Smooth muscle cell of the pulmonary artery (primary cell): ENCODE measurements at places on chromosomes 7 and 10. TPM values are rescaled to one million over a fixed set of nuclear protein-coding genes. Genes with fewer than 3 reads are reported as not detected.

OPALIN gene
- total RNA-seq = not detected in 2 replicates

CCDC172 gene
- total RNA-seq = not detected in 2 replicates

SLC29A4 gene
- total RNA-seq = 6.0 and 6.5 TPM in 2 replicates

SLIT1 gene
- total RNA-seq = 0.07 and 0.13 TPM in 2 replicates

FAM180A gene
- 51.3 and 119 TPM in 2 replicates for total RNA-seq

RADIL gene
- total RNA-seq = 0.13 and 2.0 TPM in 2 replicates

PDE6C gene
- total RNA-seq = not detected in 2 replicates

RASSF4 gene
- total RNA-seq = 6.2 and 14.2 TPM in 2 replicates

LIPM gene
- 0.10 and 0.13 TPM in 2 replicates for total RNA-seq

TRDMT1 gene
- 4.2 and 5.2 TPM in 2 replicates for total RNA-seq

COL13A1 gene
- 5.0 and 38.9 TPM in 2 replicates for total RNA-seq

TMEM72 gene
- total RNA-seq = not detected in 2 replicates

TIMM23 gene
- 44.8 and 50.4 TPM in 2 replicates for total RNA-seq

DLX6 gene
- 0.20 and 0.23 TPM in 2 replicates for total RNA-seq

PPP1R9A gene
- total RNA-seq = 0.07 and 0.78 TPM in 2 replicates

PHKG1 gene
- 1.3 and 1.8 TPM in 2 replicates for total RNA-seq

LHPP gene
- 10.7 and 11.1 TPM in 2 replicates for total RNA-seq

C10orf67 gene
- total RNA-seq = 0.20 TPM in 1 of 2 replicates, not detected in the other

HOXA5 gene
- 1.2 and 5.1 TPM in 2 replicates for total RNA-seq

CXCL12 gene
- 101 and 348 TPM in 2 replicates for total RNA-seq

FKBP6 gene
- total RNA-seq = not detected in 2 replicates

CRPPA gene
- total RNA-seq = 1.4 and 2.4 TPM in 2 replicates

GJD4 gene
- 0.10 TPM in 1 of 2 replicates, not detected in the other for total RNA-seq

STK32C gene
- total RNA-seq = 11.7 and 12.8 TPM in 2 replicates

SLC13A4 gene
- 0.13 and 0.30 TPM in 2 replicates for total RNA-seq

NPFFR1 gene
- not detected in 2 replicates for total RNA-seq

TEX47 gene
- not detected in 2 replicates for total RNA-seq

SEMA4G gene
- 2.2 and 3.0 TPM in 2 replicates for total RNA-seq

ZDHHC16 gene
- total RNA-seq = 42.0 and 42.9 TPM in 2 replicates

POT1 gene
- 38.2 and 44.1 TPM in 2 replicates for total RNA-seq

TRPV6 gene
- not detected in 2 replicates for total RNA-seq

GCK gene
- 1.0 and 1.4 TPM in 2 replicates for total RNA-seq
